ENCODE measurements at places on chromosomes 1 and 21.

DNA sequence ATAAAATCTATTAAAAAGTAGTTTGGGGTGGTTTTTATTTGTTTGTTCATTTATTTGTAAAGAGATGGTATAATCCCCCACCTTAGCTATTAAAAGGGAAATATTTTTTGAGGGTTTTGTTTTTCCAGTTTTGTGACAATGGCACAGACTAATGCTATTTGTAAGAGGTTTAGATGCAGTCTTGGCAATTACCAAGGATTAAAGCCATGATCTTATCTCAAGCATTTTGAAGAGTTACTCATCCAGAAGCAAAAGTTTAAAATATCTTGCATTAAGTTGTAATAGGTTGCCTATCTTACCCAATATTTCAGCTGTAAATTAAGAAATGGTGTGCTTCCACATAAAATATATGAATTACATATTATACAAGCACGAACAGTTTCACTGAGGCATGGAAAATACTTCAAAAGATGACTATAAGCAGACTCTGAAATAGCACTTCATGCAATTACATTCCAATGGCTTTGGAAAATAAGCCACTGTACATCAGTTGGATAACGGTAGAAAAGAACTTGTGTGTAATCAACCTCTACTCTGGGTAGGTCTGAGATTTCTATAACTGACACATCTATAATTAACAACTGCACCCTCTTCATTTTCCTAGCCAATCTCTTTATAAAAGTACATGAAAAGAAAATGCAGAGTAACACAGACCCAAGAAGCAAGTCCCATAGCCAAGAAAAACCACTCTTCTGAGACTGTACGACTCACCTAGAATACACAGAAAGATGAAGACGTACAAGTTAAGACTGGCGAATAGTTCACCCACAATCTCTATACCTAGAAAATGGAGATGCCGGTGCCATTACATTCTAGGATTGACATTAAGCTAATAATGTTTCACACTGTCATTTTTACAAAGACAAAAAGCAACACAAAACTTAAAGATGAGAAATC lies 95.2 kb downstream of the PTPN14 start:
- DNase-seq: no peak

DNA sequence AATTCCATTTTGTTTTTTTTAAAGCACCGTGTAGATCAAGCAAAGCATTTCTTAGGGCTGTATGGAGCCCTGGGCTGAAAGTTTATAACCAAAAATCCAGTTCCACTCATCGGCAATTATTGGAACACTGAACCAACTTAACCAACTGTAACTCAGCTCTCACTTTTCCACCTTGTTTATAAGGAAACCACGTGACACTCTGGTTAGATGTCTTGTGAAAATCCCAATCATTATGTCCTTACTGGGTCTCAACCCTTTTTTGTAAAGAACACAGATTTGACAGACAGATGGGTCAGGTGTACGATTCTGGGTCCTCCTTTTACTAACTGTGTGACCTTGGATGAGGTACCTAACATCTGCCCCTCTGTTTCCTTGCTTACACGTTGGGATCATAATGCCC lies 6.2 kb downstream of the PLA2G5 start:
- DNase-seq: no peak

DNA sequence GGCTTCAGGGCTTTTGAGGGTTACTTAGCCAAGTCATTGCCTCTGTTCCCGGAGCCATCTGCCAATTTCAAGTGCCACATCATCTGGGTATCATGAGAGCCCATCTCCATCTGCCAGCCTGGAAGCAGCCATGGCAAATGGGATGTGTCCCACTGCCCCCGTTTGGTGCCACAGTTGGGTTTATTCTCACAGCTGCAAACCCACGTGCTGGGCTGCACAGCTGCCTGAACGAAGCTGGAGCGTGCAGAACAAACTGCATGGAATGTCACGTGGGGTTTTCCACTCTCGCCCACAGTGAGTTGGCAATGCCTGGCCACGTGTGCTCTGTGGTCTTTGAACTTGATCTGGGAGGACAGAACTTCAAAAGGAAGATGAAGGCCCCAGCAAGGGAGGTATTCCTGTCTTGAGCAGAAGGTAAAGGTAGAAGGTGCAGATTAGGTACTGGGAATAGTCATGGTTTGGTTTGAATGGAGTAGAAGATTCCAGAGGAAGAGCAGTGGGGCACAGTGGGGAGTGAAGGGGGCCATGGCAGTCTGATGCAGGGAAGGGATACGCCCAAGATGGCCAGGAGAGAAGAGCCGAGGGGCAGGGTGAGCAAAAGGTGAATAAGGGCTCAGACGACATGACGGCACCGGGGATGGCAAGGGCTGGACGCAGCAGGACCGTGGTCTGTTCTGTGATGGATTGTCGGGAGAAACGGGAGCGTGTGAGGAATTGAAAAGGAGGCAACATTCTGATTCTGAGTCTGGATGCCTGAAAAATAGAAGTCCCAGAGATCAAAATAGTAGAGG lies 222.0 kb downstream of the KAZN start:
- DNase-seq: no peak

- DNase-seq: no peak
Measured at GRCh38 chr1:151060007-151060656, at the start of gene MLLT11. MLLT11 (plus strand) TSS chr1:151060397; CDS start chr1:151067225, 6,828 bp downstream.

- DNase-seq: no peak
Measured at GRCh38 chr21:44531606-44532564, 8.1 kb downstream of the KRTAP10-1 start.

DNA sequence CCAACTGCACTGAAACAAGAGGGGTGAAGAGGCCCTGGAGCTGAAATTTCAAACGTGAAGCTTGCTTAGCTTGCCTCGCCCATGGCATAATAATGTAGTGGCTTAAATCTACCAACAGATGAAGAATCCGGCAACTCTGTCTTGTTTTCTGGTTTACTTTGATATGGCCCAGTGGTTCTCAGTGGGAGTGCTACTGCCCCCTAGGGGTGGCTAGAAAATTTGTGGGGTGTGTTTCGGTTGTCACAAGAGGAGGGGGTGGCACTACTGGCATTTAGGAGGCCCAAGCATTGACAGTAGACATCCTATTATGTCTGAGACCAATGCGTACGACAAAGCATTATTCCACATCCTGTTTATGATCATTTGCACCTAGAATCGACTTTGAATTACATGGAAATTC lies 51.9 kb upstream of the C8B start:
- DNase-seq: no peak

DNA sequence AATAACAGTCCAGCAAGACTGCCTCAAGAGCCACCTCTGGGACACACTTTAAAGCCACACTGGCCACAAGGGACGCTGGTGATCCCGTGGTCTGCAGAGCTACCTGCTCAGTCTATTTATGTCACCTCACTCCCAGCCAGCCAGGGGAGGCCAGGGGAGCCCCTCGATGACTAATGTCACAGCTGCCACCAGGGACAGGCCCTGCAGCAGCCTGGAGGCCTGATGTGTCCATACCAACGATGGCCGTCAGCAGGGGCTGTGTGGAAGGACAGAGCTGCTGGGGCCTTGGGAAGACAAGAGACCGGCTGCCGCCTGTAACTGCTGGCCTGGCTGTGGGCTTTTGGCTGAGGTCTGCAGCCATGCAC lies 71.0 kb downstream of the SIK1 start:
- no peak for DNase-seq

DNA sequence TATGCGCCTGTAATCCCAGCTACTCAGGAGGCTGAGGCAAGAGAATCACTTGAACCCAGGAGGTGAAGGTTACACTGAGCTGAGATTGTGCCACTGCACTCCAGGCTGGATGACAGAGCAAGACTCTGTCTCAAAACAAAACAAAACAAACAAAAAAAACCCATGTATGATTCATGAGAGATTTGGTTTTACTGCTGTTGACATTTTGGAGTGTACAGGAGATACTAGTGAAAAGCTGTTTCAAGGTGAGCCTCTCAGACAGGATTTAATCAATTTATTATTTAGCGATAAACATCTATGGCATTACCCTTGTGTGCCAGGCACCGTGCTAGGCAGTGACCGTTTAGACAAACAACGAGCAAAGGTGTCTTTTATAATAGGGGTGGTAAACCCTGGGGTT lies 16.5 kb downstream of the LHX4 start:
- no peak for DNase-seq

DNA sequence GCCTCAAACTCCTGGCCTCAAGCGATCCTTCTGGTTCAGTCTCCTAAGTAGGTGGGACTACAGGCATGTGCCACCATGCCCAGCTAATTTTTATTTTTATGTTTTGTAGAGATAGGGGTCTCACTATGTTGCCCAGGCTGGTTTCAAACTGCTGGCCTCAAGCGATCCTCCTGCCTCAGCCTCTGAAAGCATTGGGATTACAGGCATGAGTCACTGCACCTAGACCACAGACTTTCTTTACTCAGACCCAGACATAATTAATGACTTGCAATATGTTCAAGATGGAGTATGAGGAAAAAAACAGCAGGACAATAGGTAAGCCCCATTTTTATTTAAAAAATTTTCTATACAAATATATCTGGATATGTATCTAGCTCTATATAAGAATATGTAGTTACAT lies 13.2 kb downstream of the KANK4 start:
- no peak for DNase-seq

DNA sequence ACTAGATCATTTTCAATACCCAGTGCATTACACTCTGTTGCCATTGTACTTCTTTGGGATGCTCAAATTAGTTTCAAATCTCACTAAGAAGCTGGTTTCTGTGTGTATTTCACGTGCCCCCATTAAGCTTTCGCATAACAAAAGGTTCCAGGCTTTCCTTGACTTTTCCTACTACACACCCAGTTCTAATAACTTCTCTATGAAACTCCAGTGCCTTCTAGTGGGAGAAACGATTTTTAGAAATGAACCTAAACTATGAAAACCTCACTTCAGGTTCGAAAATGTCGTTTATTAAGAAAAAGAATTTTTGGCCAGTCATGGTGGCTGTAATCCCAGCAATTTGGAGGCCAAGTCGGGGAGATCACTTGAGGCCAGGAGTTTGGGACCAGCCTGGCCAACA lies 2.8 kb downstream of the CFHR4 start:
- DNase-seq: no peak

DNA sequence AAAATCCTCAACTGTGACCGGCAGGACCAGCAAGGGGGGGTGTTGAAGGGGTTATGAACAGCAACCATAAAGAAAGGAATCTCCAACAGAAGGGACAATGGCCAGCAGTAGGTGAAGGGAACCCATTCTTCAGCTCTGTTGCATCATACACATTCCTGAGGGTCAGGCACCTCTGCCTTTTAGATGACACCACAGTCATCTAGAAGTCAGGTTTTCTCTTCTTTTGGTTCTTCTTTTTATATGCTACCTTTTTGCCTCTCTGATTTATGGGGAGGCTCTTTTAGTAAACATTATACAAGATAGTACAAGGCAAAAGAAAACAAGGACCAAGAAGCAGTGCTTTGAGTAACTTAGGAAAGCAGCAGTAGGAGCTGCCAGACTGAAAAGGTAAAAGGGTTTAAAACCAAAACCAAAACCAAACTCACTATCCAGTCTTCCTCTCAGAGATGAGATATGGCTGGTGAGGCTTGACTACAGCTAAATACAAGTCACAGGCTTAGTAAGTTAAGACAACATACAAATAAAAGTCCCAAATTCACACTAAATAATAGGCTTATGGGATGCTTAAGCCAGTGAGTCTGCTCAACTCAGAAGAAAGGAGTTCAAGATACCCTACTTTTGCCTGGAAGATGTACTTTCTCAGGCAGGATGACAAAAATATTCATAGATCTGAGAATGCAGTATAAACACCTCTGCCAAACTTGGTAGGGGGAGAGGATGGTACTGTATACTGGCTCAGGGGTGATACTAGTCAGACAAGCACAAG lies 4.1 kb downstream of the TEX38 start:
- no peak for DNase-seq

DNA sequence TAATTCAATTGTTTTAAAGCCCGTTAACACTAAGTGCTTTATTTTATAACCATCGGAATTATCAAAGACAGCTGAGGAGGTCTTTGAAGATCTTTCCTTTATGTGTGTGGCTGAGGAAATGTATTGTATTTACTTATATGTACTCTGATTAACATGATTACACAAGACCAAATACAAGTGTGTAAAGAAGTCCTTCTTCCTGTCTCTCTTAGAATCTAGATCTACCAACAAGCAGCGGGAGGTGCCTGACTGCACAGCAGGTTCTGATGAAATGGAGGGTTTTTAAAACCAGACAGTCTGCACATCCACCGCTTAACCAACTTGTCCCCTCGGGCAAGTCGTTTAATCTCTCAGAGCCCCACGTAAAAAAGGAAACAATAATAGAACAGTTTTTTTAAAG lies 240.5 kb upstream of the MAP1LC3C start:
- DNase-seq: no peak

DNA sequence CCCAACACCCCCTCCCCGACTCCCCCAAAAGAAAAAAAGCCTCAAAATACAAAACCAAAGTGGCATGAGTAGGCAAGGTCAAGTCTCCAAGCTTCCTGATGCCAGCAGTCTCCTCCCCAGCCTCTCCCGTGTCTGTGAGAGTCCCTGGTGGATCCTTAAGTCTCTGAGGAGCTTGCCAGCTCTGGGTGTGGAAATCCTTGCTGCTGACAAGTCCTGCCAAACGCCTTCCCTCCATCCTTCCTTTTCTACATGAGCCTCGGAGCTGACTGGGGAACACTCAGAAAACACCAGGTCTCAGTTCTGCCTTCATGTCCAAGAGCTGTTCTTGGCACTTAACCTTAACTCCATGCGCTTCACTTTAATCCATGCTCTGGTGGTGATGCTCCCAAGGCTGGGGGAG lies 3.7 kb upstream of the ETV3L start:
- DNase-seq: no peak

DNA sequence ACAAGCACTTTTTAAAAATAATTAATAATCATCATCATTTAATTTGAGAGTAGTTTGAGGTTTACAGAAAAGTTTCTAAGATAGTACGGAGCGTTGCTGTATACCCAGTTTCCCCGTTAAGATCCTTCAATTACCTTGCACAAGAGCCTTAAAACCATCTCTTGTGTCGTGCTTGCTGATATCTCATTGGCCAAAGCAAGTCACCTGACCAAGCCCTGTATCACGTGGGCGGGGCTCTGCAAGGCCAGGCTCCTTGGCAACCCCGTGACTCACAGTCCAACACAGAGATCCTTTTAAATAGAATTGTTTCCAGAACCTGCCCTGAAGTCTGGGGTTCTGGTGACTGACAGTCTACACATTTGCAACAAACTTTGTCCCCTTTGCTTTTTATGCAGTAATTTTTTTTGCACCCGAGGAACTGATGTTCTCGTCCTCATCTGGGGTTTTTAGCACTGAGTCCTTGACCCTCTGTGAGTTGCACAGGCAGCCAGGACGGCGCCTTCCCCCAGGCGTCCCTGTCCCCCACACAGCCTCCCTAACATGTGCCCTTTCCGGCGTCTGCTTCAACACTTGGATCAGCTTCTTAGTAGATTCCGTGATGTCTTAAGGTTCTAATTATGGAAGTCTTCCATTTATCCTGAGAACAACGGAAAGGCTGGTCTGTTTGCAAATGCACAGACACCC lies 183.3 kb upstream of the TMEM51 start:
- peak; percentile 86 for DNase-seq

- no peak for DNase-seq
Measured at GRCh38 chr1:3244927-3245315, 175.9 kb downstream of the PRDM16 start.

GRCh38 chr1:211541720-211542477 lies 37.1 kb downstream of the SLC30A1 start:
- no peak for DNase-seq
